ENCODE measurements at places on chromosomes 6 and 20.

- no peak for DNase-seq
Observed at GRCh38 chr20:6185268-6185667, 62.4 kb upstream of the FERMT1 start.

DNA sequence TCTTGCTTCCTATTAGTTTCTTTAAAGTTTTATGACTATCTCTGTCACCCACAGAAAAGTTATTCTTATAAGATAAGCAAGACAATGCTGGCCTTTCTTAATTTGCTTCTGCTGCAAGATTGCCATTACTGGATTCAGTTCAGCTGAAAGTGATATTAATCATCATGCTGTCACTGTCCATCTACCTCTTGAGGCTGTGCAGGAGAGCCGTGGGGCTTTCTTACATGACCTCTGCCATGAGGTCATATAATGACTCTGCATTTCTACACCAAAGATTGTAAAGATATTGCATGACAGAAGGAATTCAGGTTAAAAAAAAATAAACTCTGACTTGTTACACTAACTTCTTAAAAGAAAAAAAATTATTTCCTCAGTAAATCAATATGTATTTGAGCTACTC, 106.9 kb downstream of the TRDN start:
- DNase-seq = no peak

- DNase-seq = no peak
Observed at GRCh38 chr20:57399587-57400155, 8.5 kb downstream of the RBM38 start.

DNA sequence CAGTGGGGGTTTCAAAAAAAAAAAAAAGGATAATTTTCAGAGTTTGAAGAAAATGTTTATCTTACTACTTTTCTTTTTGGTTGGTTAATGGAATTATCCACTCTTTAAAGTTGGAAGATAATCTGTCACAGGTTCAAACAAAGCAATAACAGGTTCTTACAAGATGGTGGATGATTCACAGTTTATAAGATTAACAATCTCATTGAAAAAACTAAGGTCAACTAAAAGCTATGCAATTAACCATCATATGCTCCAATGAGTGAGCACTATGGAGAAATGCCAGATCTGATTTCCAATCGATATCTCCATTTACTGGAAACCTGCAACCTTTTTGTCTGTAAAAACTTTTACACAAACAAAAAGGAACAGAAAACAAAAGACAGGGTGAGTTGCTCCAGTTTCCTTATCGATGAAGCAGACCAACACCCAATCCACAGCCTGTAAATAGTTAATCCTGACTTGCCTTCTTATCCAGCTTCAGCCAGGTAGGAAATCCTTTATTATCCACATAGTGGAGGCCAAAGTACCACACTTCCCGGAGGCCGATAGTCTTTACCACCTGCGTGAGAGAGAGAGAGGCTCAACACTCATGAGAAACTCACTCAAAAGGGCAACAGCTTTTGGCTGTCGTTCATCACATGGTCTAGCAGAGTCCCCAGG, 32.4 kb downstream of the EZR start:
- no peak for DNase-seq

DNA sequence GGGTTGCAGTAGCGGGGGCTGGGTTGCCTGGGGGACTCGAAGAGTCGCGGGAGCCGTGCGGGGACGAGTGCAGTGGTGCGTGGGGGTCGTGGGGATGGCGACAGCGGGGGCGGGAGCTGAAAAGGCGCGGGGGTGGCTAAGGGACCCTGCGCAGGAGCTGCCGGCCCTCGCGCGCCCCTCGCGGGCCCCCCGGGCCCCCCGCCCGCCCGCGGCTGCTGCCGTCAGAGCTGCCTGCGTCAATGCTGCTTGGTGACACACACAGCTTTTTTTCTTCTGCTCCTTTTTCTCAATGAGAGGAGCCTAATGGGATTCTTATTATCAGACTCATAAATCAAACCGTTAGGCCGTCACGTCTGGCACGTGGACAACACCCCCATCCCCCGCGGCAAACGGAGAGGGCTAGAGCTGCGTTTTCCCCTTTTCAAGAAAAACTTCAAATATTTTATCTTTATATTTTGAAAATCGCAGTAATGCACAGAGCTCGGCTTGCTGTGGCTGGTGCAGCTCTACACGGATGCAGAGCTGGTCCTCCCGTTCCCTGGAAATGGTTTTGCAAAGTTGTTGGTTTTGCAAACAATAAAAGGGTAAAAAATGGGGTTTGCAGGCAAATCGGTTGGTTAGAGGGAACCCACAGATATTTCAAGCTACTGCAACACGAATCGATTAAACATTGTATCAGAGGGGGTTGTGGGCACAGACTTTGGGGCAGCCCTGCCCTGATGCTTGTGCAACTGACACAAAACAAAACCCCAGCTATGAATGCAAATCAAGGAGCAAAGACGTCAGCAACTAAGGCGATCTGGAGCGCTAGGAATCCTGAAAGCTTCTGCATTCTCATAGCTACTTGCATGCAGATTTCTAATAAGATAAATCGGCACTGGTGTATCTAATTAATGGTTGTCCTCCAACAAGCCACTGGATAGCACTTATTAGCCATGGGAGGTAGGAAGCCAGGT, 161.4 kb downstream of the TBXT start:
- peak; percentile 61 for DNase-seq

- peak; percentile 93 for DNase-seq
Observed at GRCh38 chr6:93419304-93420162, at the start of gene EPHA7. TSS of gene EPHA7 (minus strand) at chr6:93419559. CDS start at chr6:93419341, 218 bp downstream.

DNA sequence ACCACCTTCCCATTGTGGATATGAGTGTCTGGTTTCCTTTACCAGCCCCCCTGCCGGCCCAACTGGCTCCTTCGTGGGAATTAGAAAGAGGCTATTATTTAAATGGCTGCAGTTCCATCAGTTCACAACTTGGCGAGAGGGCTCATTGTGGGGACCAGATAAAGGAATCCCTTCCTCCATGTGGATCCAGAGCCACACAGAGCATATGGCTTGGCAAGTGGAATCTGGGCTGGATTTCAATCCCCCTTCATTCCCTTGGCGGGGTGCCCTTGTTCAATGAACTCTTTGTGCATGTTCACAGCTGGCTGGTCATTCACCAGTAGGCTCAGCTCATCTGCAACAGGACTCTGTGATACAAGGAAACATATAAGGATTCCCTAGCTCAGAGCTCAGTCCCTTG, 140.6 kb downstream of the OPN5 start:
- peak; percentile 10 for DNase-seq

DNA sequence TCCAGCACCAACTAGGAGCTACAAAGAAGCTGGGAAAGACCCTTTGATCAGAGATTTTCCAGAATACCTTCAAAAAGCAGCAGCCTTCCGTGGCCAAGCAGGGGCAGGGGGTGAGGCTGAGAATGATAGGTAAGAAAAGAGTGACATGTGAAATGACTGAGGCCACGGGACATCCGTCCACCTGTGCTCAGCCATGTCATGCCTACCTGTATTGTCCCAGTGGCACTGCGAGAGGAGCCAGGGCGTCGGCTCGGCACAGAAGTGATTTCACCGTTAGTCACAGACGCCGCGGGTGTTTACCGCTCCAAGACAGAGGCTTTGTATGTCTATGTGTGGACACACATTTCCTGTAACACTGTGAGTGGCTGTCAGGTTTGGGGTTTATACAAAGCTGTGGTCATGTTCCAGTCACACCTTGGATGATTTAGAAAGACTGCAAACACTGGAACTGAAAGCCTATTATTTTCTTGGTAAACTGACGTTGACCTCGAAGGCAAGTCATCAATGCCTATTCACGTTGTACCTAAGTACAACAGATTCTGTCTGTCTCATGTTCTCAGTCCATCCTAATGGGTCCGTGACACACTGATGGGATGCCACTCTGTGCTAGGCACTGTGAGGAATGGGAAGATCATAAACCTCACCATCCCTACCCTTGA, 32.1 kb upstream of the JAG1 start:
- no peak for DNase-seq

- peak; percentile 33 for DNase-seq
Observed at GRCh38 chr6:134178161-134179044, 126.0 kb upstream of the SLC2A12 start.

DNA sequence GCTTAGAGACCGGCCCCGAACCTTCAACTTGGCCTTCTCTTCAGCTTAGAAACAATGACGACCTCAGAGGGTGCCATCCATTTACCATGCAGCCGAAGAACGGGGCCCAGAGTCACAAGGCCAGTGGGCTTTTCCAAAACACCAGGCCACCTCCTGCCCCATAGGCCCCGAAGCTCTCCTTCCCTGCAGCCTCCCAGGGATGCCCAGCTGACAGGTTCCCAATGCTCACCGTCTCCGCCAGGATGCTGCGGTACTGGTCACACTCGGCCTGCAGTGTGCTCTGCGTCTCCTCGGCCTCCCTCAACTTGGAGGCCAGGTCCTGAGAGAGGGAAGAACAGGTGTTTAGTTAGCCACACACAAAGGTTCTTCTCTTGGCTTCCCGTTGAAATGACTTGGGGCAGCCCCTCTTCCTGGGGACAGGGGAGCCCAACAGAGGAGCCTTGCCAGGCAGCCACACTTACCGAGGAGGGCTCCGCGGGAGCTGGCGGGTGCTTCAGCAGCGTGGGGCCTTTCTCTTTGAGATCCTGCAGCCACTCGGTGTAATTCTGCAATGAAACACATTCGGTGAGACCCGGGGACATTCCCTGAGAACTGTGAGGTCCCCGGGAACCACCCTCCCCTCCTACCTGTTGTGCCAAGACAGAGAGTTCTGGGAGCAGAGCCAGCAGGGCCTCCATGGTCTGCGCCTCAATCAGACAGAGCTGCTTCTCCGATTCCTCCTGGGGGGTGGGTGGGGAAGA, 51.5 kb downstream of the DSTN start:
- no peak for DNase-seq

DNA sequence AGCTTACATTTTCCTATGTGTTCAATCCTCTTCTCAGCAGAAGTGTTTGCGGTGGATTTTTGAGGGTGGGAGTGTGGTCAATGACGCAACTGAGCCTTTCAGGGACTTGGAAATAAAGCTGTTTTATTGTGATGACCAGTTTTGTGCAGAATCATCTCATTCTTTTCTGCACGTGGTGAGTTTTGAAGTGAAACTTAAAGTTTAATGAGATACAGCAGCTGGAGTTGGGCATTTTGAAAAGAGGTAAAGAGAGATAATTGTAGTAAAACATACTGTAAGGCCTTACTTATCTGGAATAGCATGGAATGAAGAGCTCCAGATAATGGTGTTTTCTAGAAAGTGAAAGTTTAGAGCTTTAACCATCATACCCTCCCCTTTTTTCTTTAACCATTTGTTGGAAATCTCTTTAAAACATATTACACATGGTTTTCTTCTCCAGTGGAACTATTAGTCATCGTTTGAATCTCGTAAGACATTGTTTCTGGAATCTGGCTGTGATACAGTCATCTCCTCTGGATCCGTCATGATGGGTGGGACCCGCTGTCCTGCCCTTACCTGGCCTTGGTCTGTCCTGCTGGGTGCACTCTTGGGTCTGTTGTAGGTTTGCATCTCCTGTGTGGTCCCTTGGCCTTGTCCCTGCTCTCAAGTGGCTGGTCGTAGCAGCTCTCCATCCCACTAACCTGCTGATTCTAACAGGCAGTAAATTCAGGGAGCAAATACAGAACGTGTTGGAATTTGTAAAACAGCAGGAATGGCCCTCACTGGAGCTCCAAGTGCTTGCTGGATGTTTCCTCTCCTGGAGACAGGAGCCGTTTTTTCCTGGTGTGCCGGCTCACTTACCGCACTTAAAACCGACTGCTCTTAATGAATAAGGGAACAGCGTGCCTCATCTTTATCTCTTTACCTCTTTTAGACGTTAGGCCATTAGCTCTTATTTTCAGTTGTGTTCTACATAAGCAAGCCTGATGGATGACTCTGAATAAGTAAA, 29.8 kb downstream of the UST start:
- DNase-seq = no peak
